ELF-1 (cell line): ENCODE measurements at places on chromosomes 11 and 22.

GRCh38 chr11:22711880-22712279, 45.5 kb downstream of the GAS2 start:
- DNase-seq, result no peak

DNA sequence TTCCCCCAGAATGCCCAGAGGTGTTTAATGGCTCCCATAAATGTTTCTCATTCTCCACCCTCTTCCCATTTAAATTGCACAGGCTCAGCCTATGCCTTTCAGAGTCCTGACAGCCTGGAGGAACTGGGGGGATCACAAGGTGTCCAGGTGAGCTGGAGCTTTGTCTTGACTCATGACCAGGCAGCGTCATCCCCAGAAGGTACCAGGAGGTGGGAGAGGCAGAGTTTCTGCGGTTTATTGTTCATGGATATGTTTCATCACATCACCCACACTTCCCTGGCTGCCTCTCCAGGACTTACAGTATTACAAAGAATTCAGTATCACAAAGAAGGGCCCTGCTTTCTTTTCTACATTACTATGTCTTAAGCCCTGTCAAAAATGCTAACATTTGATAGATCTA, 103.2 kb upstream of the GALNT18 start:
- DNase-seq, result no peak

DNA sequence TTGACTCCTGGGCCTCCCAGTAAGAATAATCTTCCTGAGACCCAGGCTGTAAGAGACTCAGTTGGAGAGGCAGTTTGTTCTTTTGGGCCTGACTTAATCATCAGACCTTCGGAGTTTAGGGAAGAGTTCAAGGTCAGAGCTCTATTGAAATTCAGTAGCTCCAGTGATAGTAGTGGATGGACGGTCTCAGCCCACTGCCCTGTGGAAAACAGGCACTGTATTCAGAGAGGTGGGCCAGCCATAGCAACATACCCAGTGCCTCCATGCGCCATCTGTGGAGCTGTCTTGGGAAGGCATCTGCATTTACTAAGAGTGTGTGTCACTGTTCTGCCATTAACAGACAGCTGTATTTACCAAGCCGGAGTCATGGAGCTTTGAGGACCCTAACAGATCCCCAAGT, 2.9 kb downstream of the SMARCB1 start:
- no peak for DNase-seq

- DNase-seq, result peak; percentile 9
These were observed 18.2 kb upstream of the C22orf42 start for GRCh38 chr22:32177221-32177765.

- DNase-seq, result no peak
These were observed 55.4 kb downstream of the HSD17B12 start for GRCh38 chr11:43735961-43736360.

DNA sequence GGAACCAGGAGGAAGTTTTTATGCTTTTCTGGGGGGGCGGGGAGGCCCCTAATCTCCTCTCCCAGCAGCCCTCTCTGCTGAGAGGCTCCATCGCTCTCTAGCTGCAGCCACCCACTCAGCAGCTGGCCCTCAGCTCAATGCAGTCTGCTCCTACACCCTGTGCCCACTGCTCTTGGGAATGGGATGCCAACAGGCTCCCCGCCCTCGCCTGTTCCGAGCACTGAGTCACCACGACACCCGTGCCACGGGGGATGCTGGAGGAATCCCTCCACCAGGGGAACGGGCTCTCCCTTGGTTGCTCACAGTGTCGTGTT, 23.5 kb upstream of the SUSD2 start:
- DNase-seq, result no peak

DNA sequence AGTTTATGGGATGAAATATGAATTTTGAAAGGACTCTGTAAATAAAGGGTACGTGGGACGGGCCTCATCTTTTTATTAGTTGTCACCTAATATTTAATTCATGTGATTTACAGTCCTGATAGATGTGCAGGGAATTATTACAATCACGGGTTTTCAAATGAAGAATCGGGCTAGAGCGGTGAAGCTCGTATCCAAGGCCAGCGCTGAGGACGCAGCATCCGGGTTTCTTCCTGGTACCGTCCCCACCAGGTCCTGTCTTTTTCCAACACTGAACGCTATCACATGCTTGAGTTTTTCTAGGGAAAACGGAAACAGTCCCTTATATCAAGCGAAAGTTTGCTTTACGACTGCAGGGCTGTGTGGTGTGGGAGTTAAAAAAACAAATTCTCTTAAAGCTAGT, 787 bp downstream of the SMDT1 start:
- peak; percentile 30 for DNase-seq

GRCh38 chr11:65741185-65741584, 20.6 kb upstream of the RNASEH2C start:
- no peak for DNase-seq

- no peak for DNase-seq
These were observed 8.9 kb downstream of the RELT start for GRCh38 chr11:73384872-73385689.

- DNase-seq, result no peak
These were observed 201.8 kb upstream of the NCAM1 start for GRCh38 chr11:112759418-112759817.

DNA sequence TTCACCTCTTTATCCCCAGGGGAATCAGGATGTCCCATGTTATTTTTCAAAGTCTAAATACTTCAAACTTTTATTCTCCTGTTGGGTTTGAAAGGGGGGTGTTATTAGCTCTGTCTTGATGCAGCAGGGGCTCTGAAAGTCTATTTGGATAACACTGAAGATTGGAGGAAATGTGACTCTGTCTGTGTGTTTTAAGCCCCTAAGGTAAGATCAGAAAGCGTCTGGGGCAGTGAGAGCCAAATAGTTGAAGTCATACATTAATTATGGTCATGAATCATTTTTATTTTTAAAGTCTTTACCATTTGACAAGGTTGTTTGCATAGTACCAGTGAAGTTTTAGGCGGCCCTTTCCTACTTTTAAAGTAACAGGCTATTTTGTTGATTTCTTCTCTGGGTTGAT, 139.0 kb downstream of the UVRAG start:
- no peak for DNase-seq

DNA sequence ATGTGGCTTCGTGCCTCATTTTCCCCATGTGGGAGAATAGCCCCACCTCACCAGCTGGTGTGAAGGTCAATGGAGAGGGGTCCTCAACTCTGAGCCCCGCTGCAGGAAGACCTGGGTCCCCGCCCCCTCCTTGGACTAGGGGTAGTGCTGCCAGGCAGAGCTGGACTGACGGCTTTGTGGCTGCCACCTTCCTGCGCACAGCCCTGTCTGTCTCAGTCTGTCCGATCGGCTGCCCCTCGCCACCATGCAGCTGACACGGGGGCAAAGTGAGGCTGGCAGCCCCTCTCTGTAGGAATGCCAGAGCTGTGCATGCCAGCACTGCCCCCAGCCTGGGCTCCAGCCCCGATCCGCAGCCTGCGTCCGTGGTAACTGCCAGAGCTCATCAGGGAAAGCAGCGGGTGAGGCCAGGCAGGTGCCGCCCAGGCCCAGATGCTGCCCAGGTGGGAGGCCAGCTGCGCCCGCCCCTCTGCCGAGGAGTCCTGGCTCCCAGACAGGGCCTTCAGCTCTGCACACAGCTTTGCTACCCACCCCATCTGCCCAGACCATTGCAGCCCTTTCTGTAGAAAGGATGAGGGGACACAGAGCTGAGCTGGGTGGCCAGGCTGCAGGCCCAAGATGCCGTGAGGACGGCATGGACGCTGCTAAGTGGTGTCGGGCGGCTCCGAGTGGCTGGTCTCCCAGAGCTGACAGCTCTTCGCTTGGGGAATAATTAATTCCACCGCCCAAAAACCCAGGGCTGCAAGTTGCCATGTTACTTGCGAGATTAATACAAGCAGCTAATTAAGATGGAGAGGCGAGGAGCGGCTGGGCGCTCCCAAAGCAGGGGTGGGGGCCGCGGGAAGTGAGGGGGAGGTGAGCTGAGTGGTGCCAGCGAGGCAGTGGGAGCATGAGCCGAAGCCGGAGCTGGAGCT, 19.5 kb upstream of the FLRT1 start:
- no peak for DNase-seq

DNA sequence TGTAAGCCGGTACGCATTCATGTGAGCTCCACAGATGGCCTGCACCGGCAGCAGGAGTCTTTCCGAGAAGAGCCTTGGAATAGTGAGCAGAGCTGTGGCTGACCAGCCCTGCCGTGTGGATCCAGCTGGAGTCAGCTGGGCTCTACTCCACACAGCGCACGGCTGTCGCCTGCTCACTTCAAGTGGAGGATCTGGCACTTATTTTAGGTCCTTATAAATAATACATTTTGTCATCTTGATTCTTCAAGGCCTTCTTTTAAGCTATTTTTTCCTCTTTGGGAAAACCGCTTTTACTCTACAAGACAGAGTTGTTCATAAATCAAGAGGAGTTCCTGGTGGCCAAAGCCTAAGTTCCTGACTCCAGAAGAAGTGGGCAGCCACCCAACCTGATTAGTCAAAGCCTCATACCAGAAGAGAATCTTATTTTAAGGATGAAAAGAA, 93.8 kb downstream of the KCNC1 start:
- no peak for DNase-seq

- no peak for DNase-seq
These were observed 434.2 kb downstream of the DYNC2H1 start for GRCh38 chr11:103543456-103543855.

DNA sequence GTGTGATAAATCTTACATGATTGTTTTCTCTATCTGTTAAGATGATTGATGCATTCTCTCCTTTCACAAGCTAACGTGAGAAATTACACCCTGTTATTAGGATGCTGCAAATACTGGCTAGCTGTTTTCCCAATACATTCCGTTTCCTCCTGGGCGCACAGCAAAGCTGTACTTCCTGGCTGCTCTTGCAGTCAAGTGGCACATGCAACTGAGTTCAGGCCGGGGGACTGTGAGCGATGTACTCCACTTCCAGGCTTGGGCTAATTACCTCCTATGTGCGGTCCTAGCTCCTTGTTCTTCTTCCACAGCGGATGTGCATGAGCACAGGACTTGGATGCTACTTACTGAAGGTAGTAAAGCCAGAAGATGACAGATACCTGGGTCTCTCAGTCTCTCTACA, 234.9 kb upstream of the SESN3 start:
- DNase-seq, result no peak

GRCh38 chr11:72784662-72785061, 9.2 kb downstream of the STARD10 start:
- no peak for DNase-seq

GRCh38 chr22:43449205-43449830, 37.5 kb downstream of the MPPED1 start:
- DNase-seq, result peak; percentile 39

DNA sequence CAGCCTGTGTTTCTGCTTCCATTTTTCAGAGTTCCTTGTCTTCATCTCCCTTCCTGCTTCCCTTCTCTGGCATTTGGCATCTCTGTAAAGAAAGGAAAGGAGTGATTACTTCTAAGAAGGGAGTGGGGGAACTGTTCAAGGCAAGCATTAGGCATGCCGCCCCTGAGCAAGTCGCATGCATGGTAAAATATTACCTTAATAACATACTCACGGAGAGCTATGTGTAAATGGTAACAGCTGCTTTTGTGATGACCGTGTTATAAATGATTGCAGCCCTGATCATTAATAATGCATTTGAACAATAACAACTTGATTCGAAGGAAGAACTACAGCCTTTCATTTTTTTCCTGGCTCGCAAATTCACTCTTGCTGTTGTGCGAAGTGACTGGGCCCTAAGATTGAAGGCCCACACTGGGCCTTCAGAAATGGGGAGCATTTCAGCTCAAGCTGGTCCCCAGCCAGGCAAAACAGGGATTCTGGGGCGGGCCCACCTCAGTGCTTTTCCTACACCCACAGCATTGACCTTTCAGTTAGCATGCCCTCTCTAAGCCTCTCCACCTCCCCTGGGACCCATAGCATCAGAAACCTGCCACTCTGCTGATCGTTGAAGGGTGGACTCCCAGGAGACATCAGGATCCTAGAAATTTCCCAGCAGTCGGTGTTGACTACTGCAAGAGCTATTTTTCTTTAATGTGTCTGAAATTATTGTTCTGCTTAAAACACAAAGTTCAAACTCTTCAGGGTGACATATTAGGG, 263.0 kb upstream of the CADM1 start:
- no peak for DNase-seq

- no peak for DNase-seq
These were observed 63.6 kb downstream of the PAK1 start for GRCh38 chr11:77410076-77410827.
